ENCODE measurements at places on chromosomes 3 and 15.

GRCh38 chr15:78018946-78019644, 58.4 kb downstream of the TBC1D2B start:
- DNase-seq = no peak

- no peak for DNase-seq
Observed at GRCh38 chr3:36894914-36895313, 49.9 kb downstream of the TRANK1 start.

DNA sequence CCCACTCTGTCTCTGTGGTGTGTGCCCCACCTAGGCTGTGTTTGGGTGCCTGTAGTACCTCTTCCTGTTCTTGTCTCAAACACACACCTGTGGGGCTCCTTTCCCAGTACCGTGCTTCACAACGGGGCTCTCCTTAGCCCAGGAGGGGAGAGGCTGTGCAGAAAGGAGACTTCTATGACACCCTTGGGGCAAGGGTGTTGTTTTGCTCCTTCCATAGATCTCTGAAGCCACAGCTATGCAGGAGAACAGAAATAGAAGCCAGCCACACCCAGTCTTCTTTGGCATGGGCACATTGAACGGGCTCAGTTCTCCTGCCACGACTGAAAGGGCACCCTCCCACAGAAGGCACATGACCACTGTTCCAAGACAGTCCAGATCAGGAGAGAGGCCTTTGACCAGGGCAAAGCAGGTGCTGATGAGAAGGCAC, 74.3 kb downstream of the LIPC start:
- DNase-seq = no peak

- no peak for DNase-seq
Observed at GRCh38 chr3:176571926-176572325, 625.4 kb downstream of the TBL1XR1 start.

GRCh38 chr3:43693594-43693993, 2.9 kb downstream of the ABHD5 start:
- no peak for DNase-seq

DNA sequence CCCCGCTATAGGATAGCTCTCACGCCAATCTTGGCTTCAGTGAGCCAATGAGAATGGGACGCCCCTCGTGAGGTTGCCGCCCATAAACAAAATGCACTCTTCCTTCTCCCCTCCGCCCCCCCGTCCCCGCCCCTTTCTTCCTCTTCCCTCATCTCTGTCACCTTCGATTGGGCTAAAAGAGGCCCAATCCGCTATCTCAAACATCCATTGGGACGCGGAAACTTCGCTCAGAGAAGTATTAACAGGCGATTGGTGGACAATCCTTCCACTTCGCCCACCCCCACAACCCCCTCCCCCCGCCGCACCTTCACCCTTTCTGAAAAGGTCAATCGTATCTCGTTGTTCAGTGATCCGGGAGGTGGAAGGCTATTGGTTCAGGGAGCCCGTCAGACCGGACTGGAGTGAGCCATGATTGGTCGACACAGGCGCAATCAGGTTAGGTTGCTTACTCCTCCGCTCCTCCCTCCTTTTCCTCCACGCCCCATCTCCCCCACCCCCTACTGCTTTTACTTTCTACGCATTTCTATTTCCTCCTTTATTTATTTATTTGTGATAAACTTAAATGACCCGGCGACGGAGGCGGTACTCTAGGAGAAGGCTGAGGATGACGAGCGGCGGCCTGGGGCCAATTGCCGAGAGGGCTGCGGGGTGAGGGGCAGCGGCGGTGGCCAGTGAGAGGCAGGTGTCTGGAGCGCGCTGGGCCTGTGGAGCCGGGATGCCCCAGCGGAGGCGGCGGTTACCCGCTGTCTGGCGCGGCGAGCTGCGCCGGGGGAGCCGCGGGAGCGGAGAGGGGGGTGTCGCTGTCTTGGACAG, 447 bp upstream of the ZBTB20 start:
- peak; percentile 100 for DNase-seq

DNA sequence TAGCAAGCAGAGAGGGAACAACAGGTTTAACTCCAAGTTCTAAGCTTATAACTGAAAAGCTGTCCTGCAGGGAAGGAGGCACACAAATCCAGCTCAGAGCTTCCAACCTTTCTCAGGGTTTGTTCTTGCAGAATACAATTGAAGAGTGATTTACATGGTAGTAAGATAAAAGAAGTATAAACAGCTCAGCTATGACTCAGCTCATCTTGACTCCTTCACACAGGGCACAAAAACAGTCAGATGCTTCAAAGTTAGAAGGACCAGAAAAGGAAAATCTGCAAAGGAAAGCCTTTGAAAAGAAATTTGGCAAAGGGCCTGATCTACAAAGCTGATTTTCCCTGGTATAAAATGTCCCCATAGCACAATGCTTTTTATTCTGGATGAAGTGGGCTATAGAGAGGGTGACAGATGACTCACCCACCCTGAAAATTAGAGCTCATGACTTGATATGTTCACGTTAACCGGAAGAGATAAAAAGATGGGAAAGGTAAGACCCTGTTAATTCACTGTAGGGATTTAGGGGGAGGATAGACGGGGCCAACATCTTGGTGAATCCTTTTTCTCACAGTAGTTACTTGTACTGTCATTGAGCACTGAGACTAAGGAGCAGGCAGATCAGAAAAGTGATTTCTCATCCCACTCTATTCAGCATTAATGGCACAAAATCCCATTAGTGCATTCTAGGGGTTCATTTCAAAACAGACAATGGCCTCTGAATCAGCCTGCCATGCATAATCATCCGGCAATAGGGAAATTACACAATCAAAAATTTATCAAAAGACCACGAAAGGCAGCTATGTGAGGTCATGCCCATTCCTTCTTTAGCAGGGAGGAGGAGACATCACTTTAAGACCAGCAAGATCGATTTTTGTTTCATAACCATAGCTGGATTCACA, 143.5 kb downstream of the GAP43 start:
- DNase-seq = no peak

- no peak for DNase-seq
Observed at GRCh38 chr15:33145447-33145846, 49.1 kb downstream of the FMN1 start.

DNA sequence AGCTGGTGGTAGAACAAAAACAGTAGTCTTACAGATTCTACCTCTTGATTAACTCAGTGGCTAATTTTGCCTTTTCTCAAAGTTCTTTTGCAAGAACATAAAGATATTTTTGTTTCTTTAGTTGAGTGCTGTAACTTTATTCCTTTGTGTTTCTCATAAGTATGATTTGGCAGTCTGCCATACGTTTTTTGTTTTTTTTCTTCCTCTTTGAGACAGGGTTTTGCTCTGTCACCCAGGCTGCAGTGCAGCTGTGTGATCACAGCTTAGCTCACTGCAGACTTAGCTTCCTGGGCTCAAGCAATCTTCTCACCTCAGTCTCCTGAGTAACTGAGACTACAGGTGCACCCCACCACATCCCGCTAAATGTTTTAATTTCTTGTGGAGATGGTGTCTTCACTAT, 22.4 kb downstream of the B3GNT5 start:
- DNase-seq = no peak

DNA sequence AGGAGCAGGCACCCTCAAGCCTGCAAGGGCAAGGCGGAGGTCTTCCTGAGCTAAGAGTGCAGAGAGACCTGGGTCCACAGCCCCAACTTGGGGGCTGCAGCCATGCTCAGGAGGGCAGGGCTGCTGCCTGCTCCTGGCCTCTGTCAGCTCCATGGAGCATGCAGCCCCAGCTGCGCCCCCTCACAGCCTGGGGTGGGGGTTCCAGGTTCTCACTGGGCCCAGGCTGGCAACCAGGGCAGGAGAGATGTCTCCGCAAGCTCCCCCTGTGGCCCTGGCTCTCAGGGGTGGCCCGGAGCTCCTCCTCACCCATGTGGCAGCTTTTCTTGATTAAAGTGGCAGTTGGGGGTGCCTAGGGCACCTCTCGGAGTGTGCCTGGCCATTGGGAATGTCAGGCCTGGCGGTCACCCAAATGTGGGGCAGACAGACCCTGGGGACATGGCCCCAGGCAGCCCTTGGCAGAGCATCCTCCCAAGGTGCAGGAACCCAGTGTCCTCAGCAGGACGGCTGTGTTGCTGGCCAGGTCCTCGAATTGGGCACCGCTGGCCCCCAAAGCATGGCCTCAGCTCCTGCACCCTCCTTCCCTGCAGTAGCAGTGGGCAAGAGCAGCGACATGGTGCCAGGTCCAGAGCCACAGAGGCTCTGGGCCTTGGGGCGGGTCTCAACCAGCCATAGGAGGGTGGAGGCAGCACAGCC, 210.1 kb upstream of the MLF1 start:
- DNase-seq = no peak

DNA sequence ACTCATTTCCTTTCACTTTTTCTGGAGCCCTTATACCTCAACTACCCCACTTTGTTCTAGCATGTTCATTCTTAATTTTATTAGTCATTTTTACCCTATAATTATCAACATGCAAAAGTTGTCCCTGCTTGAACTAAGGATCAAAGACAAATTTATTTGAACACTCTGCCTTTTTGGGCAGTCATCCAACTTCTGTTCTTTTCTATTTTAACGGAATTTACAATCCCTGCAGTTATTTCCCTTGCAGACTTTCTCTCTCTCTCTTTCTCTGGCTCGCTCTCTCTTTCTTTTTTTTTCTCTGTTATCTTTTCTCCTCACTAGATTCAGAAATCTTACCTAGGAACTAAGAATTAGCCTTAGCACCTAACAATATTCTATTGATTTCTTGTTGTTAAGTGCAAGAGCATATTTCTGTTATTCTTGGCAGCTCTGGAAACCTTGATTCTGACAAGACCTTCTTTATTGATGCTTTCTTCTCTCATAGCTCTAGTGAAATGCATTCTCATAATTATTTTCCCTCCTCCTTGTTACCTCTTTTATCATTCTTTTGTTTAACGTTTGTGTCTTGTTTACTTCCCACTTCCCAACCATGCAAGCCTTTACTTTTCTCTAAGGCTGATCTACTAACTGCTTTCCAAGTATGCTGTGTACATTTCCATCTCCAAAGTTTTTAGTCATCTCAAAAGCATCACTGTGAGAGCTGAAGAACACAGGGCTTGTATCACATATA, 951.6 kb downstream of the DIPK2A start:
- no peak for DNase-seq

DNA sequence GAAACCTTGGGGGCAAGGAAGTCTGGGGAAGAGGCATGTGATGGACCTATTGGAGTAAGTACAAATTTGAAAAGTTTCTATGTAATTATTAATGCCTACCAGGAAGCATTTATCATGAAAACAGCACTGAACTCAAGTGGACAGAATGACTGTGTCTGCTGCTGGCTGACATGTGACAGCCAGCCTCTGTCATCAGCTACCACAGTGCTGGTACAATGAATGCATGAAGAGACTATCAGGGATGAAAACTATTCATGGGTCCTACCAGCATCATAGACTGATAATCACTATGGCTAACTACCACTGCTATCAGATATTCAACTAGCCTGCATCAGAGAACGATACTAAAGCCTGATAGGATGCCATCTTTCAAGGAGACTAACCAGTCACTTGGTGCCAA, 193.5 kb downstream of the RAP2B start:
- DNase-seq = no peak
